SK-N-MC (cell line): ENCODE measurements at places on chromosomes 11 and 22.

DNA sequence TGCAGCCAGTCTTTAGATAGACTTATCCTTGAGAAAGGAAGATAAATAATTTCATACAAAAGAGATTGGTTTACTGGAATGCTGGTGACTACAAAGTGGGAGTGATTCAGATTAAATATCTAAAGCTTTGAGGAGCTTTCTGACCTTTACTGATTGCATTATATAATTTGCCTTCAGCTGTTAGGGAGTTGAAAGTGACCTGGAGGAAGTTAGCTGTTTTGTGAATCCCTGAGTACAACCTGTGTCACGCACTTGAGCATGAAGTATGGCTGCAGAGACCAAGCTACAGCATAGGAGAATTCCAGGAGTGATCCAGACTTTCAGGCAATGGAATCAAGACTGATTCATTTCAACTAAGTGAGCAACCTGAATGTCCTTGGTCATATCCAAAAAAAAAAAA is 1848.3 kb upstream of the RAG2 start:
- no peak for DNase-seq

GRCh38 chr11:21723678-21724077 is 469.2 kb upstream of the ANO5 start:
- DNase-seq: no peak

DNA sequence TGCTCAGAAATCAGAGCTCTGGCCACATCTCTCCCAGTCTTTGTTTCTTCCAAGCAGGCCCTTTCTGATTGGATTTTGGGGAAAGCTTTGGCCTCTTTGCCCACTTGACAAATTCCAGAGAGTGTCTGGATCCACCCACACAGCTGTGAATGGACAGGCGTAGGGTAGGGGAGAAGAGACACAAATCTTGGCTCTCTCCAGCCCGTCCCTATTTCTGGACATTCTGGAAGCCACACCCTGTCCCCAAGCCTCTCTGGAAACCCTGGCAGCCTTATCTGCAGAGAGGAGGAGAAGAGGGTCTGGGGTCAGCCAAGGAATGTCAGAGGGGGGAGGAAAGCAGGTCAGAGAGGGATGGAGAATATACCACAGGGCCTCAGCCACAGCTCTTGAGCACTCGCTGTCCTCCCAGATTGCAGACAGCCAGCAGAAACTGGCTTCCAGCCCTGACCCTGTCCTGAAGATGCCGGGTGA is 59.5 kb upstream of the WNT11 start:
- DNase-seq: no peak

- no peak for DNase-seq
Observed at GRCh38 chr22:29219881-29220670, 14.4 kb downstream of the EMID1 start.

DNA sequence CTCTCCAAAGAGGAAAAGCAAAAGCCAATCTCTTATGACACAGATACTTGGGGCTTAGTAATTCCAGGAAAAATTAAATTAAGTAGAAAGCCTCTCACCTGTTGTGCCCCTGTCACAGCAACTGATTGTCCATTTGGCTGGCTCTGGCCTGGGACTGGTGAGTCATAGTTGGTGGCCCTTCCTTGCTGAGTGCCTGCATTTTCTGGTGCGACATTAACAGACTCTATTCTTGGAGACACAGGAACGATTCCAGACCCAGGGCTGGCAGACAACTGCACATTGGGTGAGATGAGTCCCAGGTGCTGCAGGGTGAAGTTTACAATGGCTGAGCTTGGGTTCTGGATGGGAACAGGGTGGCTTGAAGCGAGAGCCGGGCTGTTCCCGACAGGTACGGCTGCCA is 15.6 kb downstream of the E2F8 start:
- no peak for DNase-seq
